ENCODE measurements at places on chromosomes 2 and 18.
A peak's percentile ranks its signal among the peaks of the same experiment; 100 is the strongest.

- peak; percentile 53 for DNase-seq
Observed at GRCh38 chr2:172095146-172095904, 7.4 kb downstream of the DLX2 start.

DNA sequence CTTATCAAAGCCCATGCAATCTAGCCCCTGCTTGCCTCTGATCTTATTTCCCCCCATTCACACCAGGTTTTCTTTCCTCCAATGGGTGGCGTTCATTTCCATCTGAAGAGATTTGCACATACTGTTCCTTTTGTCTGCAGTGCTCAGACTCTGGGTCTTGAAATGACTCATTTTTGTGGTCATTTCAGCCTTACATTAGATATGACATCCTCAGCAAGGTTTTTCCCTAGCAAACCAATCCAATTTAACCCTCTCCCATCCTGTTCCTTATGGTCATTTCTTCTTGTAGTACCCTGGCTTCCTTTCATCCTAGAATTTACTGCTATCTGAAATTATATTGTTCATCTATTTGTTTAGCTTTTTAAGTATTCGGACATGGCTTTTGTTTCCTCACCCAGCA lies 42.5 kb upstream of the SCN1A start:
- DNase-seq: no peak

GRCh38 chr18:53994016-53994415 lies 230.5 kb downstream of the MBD2 start:
- DNase-seq: no peak

DNA sequence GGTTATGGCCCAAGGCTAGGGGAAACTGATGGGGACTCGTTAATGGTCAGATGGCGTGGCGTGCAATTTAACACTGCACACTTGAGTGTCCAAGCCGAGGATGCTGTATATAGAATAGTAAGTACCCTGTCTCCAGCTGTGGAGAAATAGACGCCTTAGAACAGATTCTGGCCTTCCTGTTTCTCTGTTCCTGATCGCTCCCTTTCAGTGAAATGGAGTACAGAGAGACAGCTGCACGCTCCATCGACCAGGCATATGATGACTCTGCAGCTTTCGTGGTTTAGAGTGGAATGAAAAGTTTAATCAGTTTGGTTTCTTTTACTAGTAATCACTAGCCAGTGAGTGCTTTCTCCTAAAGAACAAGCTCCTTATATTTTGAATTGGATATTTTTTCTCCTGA lies 213.4 kb downstream of the NEDD4L start:
- peak; percentile 63 for DNase-seq

- no peak for DNase-seq
Observed at GRCh38 chr18:79524181-79525078, 128.7 kb downstream of the NFATC1 start.

GRCh38 chr2:240363746-240364581 lies 71.5 kb upstream of the GPC1 start:
- no peak for DNase-seq

GRCh38 chr2:69099541-69099940 lies 86.6 kb downstream of the ANTXR1 start:
- DNase-seq: no peak

- DNase-seq: no peak
Observed at GRCh38 chr2:152319822-152320570, 15.0 kb upstream of the FMNL2 start.

DNA sequence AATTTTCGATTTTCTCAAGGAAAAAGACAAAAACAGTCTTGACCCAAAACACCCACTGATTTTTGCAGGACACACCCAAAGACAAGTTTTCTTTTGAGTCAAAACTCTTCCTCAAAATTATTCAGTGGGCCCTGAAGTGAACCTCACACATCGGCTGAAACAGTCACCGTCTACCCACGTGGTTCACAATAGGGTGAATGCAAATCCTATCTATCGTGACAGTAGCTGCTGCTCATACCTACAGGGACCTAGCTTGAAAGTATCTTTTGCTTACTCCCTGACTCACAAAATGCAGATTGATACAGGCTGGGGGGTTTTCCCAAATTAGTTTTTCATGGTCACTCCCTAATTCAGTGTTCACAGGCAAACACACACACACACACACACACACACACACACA lies 10.7 kb upstream of the CD226 start:
- DNase-seq: no peak

- no peak for DNase-seq
Observed at GRCh38 chr2:233049194-233049761, 10.9 kb upstream of the INPP5D start.

DNA sequence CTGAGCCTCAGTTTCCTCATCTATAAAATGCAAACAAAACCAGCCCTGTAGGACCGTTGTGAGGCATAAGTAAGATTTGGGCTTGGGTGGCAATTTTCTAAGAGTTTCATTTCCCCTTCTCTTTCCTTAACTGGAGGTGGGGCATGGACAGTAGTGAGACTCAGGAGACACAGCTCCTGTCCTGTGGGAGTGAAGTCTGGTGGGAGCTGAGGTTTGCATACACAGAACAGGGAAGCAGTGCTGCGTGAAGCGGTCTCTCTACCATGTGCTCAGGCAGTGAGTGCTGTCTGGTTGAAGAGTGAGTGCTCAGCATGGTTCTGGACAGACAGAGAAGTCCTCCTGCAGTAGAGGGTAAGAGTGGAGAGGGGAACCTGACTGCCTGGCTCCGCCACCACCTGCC lies 62.3 kb upstream of the MCFD2 start:
- no peak for DNase-seq

GRCh38 chr18:77566604-77567003 lies 317.0 kb downstream of the GALR1 start:
- DNase-seq: no peak

- DNase-seq: no peak
Observed at GRCh38 chr2:130339885-130340745, 2.6 kb upstream of the IMP4 start.

- no peak for DNase-seq
Observed at GRCh38 chr18:24108641-24109040, 30.2 kb upstream of the CABYR start.

DNA sequence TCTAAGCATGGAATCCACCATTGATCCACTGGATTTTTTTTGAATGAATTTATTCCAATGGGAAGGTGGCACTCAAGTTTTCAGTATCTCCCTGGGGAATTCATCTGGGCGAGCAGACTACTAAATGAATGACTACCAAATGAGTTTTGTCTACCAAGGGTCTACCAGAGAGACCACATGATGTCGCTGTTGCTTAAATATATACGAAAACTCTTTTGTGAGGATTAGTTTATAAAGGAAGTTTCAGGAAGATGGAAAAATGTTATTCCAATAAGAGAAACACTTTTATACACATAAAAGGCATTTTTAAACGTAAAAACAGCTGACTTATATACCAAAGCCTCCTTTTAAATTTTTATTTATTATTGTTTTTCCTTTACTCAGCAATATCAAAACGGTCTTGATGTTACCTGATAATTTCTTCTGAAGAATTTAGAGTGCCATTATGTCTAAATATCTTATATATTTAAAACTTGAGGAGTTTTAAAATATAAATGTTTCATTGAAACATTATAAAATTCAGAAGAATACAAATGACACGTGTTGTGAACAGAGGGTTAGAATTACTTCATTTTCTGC lies 139.7 kb downstream of the HRH4 start:
- DNase-seq: peak; percentile 70

- DNase-seq: no peak
Observed at GRCh38 chr2:54602736-54603322, 120.6 kb upstream of the EML6 start.

DNA sequence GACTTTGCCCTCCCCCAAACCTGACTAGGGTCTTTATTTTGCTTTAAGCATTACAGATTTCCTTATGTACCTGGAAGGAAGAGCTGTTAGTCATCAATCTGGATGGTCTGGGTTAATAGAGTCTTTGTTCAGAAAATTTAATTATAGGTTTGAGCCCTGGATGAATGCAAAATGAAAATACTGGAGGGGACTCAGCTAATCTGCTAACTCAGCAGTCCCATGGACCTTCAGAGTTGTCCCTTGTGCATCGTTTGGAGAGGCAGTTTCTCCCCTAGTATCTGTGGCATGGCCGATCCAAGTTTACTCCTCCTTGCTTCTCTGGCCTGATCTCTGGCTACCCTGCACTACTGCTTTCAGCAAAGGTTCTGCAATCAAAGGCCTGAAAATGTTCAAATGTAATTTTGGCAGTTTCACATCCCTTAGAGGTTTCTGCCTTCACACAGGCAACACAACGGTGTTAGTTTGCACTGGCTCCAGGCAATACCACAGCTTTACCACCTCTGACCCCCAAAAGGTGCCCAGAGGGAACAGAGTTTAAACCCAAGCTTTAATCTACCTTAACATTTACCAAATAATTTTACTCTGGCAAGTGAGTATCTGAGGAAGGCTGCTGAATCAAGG lies 134.3 kb downstream of the THADA start:
- DNase-seq: no peak

- no peak for DNase-seq
Observed at GRCh38 chr2:220887271-220887870, 684.7 kb downstream of the EPHA4 start.

GRCh38 chr2:19312949-19313348 lies 45.5 kb downstream of the OSR1 start:
- no peak for DNase-seq

- peak; percentile 89 for DNase-seq
Observed at GRCh38 chr2:238285653-238286082, 2.7 kb downstream of the PER2 start.

DNA sequence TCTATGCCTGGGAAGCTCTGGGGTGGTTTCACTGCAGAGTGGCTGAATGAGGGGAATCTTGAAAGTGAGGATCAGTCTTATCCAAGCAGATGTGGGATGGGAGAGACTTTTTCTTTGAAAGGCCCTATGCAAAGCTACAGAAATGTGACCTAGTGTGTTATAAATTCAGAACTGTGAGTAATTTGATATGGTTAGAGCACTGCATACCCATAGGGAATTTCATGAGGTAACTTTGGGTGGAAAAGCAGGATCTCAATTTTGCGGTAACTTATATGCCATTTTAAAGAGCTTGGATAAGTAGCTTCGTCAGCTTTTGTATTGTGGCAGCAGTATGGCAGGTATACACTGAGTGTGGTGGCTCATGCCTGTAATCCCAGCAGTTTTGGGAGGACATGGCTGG lies 40.9 kb downstream of the GULP1 start:
- no peak for DNase-seq

- DNase-seq: no peak
Observed at GRCh38 chr2:69848186-69848790, 18.8 kb downstream of the GMCL1 start.
